NCI-H2029 treated with DMSO at 0.1 percent for 48 hours (cell line): ENCODE measurements at places on chromosomes 1 and 21.

- no peak for DNase-seq
These were observed 107.0 kb downstream of the NME7 start for GRCh38 chr1:169260478-169261151.

DNA sequence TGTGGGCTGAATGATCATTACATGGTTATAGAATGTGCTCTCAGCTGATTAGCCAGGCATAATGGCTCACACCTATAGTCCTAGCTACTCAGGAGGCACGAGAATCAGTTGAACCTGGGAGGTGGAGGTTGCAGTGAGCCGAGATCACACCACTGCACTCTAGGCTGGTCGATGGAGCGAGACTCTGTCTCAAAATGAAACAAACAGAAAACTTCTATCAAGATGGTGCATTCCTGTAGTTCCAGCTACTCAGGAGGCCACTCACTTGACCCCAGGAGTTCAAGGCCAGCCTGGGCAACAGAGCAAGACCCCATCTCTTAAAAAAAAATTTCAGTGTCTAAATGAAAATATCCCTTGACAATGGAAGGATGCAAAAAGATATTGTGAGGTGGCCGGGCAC, 10.9 kb downstream of the TIMM17A start:
- DNase-seq, result no peak

GRCh38 chr1:203564024-203564423, 62.6 kb upstream of the ATP2B4 start:
- no peak for DNase-seq

GRCh38 chr1:22534951-22535350, 28.3 kb upstream of the EPHA8 start:
- DNase-seq, result no peak

- peak; percentile 100 for DNase-seq
These were observed 19.9 kb upstream of the EDN2 start for GRCh38 chr1:41504114-41505035.

DNA sequence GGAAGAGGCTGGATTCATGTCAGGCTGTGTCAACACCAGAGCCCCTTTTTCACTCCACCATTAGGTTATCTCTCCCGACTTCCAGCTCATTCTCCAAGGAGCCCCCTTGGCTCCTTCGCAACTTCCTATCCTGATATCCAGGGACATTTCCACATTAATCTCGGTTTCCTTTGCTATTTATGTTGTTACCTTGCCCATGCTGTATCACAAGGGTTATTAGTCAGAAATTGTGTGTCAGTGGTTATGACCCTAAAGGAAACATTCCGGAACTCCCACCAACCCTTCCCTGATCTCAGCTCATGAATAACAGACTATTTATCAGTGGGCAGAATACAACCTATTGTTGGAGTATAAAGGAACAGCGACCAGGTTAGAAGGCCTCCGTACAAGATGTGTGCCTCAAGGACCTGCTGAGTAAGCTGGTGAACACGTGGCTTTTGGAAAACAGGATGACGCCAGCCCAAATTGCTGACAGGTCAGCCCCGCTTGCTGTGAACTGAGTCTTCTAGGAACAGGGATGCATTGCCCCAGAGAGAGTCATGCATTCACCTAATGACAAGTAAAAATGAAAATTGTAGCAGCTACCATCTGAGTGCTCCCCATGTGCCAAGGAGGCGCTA, 121.5 kb downstream of the PLPP3 start:
- no peak for DNase-seq

- no peak for DNase-seq
These were observed 8.8 kb upstream of the AHCYL1 start for GRCh38 chr1:109975718-109976117.

DNA sequence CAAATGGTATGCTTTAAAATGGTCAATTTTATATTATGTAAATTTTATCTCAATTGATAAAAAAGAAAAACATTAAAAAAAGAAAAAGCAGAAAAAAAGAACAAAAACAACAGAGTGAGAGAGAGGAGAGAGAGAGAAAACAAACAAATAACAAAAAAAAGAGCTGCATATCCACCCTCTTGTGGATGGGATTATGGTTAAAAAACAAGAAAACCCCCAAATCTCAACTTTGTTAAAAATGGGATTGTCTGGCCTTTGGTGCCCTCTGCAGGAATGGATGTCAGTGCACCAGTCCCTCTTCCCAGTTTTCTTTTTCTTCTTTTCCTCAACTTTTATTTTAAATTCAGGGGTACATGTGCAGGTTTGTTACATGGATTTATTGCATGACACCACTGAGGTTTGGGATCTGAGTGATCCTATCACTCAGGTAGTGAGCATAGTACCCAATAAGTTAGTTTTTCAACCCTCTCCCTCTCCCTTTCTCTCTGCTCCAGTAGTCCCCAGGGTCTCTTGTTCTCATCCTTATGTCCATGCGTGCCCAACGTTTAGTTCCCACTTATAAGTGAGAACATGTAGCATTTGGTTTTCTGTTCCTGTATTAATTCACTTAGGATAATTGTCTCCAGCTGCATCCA, 28.1 kb downstream of the RNF187 start:
- no peak for DNase-seq

DNA sequence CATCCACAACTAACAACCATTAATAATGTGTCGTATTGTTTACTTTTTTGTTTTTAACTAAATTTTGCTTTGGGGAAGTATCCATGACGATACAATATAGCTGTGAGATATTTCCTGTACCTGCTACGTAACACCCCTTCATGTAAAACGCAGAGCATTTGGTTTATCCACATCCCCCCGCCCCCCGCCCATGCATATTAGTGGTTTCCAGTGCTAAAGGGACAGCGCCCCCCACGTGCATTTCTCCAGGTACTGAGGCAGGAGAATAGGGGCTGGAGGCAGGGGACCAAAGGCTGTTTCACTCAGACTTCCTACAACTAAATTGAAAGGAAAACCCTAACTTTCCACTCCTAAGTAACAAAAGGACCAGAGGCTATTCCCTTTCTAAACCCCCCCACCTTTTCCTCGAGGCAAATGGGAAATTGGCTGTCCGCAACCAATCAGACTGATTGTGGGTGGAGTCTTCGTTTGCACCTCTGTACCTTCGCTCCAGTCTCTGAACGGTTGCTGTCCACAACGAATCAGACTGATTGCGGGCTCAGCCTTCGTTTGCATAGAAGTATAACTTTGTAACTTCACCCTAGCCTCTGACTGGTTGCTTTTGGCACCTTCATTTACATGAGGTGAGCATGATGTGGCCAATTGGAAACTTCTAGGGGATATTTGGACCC, 12.2 kb upstream of the RIPK4 start:
- peak; percentile 85 for DNase-seq

GRCh38 chr1:31570906-31571305, 5.4 kb upstream of the TINAGL1 start:
- no peak for DNase-seq

GRCh38 chr1:26910343-26911160, 3.2 kb downstream of the NR0B2 start:
- no peak for DNase-seq

DNA sequence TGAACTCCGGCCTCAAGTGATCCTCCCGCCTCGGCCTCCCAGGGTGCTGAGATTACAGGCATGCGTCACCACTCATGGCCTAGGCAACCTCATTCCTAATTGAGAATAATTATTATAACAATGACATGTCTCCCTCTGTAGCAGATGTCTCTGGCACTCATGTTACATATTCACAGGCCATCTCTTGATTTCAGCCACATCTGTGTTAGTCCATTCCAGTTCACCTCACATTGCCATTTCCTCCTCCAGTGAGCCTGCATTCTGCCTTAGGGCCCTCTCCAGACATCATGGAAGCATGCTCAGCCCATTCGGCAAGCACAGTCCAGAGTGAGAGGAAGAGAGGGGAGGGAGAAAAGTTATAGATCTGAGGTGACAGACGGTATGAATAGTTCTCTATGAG, 32.5 kb downstream of the CDKN2C start:
- DNase-seq, result no peak

GRCh38 chr1:6870571-6870970, 85.3 kb downstream of the CAMTA1 start:
- DNase-seq, result no peak

DNA sequence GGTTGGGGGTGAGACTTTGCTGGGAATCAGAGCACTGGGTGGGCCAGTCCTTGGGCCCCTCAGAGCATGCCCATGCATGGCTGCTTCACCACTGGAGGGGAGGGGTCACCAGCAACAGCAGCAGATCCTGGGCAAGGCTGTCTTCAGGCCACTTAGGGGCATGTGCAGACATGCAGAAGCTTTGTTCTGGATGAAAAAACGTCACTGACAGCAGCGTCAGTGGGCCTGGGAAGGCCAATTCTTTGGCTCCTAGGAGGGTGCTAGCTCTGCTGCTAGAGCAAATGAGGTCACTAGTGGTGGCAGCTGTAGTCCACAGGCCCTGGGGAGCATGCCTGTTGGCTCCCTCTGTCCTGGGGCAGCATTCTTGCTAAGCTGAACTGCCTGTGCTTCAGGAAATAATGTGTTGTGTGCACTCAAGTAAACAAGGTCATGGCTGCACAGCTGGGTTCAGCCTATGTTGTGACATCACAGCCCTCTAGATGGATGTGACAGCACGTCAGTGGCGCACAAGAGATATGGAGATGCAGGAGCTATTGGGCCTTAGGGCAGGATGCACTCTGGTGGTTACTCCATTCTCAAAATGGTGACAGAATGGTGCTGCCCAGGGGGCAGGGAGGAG, 27.0 kb downstream of the ZC3H11B start:
- DNase-seq, result no peak

GRCh38 chr1:94806441-94806871, 13.7 kb upstream of the SLC44A3 start:
- DNase-seq, result no peak

DNA sequence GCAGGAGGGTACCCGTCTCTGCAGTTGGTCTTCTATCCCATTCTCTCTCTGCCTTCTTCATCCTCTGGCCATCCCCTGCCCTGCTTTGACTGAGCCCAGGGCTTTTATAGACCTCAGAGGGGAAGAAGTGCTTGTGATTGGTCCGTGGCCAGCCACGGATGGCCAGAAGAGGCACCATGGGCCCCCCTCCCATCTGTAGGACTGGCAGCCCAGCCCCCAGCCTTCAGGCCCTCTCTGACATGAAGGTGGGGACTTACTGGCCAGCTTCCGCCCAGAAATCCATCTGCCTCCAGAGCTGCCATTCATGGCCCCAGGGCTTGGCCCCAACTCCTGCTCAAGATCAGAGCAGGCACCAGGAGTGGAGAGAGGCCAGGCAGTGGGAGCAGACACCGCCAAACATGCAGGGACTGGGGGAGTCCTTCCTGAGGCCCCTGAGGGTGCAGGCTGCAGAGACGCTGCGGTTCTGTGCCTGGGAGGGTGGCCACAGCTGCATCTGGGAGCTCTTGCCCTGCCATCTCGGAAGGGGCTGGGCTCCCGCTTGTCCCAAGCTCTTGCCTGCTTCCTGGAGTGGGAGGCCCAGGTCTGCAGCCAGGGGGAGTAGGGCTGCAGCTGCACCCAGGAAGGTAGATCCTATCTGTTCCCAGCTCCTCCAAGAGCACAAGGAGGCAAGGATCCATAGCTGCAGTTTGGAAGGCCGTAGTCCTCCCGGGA, 698.6 kb upstream of the B3GALT2 start:
- no peak for DNase-seq

GRCh38 chr1:198934901-198935305, 296.1 kb downstream of the PTPRC start:
- no peak for DNase-seq

DNA sequence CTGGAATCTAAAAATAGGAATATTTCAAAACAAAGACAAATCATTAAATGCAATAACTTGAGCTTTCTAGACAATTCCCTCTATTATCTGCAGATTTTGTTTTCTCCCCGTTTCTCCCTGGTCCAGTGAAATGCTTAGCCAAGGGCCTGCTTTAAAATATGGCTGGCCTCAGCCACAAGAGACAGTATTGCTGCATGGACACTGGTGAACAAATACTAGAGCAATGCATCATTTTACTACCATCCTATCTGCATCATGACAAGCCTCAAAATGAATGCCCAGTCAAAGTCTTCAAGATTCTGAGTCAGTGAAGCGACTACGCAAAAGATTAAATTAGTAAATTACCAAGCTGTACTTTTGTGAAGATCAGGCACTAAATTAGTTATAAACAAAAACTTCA, 80.5 kb downstream of the ENAH start:
- no peak for DNase-seq

DNA sequence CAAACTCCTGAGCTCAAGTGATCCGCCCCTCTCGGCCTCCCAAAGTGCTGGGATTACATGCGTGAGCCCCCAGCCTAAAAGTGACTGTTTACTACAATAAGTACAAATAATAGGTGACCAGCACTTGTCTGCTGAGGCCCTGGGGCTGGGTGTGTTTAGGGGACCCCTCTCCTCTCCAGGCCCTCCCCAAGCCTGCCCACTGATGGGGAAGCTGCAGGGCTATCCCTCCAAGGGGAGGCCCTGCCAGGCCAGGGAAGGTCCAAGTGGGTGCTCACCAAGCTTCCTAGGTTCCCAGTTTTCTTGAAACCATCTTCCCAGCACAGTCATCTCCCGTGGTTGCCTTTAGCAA, 60.7 kb downstream of the H3-3A start:
- DNase-seq, result no peak

DNA sequence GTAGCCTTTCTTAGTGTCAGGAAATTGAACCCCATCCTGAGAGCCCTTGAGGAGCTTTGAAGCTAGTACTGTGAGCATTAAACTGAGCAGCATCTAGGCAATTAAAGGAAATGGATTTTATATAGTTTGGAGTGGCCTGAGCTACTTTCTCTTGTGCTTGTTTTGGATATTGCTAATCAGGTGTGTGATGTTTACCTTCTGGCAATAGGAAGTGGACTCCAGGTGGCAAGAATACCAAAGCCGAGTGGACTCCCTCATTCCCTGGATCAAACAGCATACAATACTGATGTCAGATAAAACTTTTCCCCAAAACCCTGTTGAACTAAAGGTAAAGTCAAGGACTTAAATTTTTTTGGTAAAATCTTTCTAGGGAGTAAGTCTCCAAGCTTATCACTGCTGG, 79.4 kb downstream of the MACF1 start:
- DNase-seq, result peak; percentile 97

DNA sequence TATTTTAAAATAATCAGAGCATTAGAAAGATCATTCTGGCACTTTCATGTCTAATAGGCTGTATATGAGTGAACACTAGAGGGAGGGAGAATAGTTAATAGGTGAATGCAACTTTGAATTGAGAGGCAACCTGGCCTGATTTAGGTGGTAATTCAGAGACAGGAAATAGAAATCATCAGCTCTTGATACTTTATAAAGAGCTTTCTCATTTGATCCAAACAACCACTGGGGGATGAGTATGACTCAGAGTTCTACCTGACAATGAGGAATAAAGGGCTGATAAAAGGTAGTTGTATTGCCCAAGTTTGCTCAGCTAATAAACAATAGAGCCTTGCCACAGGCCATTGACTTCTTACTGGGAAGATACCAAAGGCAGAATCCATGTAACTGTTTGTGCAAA, 5.2 kb upstream of the FAM89A start:
- no peak for DNase-seq
